CD4-positive, alpha-beta T cell treated with Interleukin-12 subunit alpha and Interleukin-12 subunit beta, for 1 hour (primary cell): ENCODE measurements at places on chromosomes 3 and 15.

DNA sequence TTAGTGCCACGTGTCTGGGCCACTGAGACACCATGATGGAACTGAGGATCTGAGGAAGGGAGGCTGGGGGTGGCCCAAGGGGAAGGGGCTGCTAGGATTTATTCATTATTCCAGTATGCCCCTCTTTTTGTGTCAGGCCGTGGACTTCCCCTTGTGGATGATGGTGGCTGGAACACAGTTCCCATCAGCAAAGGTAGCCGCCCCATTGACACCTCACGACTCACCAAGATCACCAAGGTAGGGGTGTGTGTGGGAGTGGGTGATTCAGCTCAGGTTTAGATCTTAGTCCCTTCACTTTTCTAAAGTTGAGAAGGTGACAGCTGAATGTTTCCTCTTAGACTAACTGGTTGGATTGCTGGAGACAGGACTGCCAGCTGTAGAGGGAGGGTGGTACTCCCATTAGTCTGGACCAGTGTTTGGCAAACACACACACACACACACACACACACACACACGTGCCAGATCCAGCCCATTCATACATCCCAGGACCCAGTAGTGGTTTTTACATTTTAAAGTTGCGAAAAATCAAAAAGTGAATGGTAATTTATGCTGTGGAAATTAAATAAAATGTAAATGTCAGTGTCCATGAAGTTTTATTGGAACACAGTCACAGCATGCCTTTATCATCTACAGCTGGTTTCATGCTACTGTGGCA is 11.4 kb downstream of the EIF4G1 start:
- DNase-seq = no peak

GRCh38 chr3:23726811-23727548 is 78.8 kb upstream of the UBE2E1 start:
- no peak for DNase-seq

DNA sequence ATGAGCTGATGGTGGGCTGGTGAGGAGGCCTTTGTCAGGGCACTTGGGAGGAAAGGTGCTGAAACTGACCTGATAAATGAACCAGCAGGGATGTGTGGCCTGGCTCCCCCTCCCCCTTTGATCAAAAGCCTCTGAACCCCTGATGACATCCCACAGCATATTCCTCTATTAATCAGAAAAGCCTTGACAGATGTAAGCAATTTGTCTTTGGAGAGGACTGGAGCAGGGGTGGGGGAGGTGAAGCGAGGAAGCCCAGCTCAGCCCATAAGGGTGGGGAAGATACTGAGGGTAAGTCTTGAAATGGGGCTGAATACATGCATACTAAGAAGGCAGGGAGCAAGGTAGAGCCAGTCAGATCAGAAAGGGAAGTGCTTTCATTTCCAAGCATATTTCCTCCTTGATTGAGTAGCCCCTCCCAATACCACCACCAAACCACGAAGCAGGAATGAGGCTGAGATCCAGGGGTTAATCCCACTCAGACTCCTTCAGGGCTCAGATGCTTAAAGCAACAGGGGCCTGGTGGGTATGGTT is 34.7 kb upstream of the MRPS22 start:
- DNase-seq = no peak

DNA sequence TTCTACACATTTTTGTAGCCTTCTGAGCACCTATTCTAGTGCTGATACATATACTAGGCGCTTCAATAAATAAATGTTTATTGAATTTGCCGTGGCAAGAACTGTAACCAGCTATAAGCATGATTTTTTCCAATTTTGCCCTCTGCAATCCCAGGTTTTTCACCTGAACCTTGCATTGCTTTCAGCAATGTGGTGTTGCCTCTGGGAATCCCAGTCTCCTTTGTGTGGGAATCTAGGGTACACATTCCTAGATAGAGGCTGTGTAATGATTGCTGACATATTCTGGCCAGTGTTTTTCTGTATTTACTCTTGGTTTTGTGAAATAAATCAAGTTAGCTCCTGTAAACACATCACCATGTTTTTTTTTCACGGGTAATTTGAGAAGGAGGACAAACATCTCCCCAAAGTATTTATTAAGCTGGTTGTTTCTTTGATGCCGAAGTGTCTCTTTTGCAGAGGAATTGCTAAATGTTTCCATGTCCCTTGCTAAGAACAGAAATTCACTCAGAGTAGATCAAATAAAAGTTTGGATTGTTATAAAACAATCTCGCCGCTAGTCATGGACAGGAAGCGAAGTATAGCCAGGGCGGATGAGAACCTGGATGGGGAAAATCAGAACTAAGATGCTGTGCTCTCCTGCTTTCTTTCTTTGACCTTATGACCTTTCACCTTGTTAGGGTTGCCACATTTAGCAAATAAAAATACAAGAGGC is 1.2 kb downstream of the CFAP91 start:
- DNase-seq = no peak

DNA sequence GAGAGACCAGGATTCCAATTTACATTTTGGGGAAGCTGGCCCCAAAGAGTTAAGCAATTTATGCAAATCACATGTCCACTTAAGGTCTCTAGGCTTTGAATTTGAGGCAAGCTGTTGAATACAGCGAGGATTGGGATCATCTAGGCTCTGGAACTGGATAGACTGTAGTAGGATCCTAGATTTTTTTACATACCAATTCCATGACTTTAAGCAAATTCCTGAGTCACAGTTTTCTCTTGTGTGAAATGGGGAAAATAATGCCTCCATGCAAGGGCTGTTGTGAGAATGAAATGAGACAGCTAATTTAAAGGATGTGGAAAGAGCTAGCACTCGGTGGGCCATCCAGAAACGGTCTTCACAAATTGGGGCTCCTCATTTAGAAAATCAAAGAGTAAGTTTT is 103.4 kb downstream of the MINAR1 start:
- DNase-seq = no peak

DNA sequence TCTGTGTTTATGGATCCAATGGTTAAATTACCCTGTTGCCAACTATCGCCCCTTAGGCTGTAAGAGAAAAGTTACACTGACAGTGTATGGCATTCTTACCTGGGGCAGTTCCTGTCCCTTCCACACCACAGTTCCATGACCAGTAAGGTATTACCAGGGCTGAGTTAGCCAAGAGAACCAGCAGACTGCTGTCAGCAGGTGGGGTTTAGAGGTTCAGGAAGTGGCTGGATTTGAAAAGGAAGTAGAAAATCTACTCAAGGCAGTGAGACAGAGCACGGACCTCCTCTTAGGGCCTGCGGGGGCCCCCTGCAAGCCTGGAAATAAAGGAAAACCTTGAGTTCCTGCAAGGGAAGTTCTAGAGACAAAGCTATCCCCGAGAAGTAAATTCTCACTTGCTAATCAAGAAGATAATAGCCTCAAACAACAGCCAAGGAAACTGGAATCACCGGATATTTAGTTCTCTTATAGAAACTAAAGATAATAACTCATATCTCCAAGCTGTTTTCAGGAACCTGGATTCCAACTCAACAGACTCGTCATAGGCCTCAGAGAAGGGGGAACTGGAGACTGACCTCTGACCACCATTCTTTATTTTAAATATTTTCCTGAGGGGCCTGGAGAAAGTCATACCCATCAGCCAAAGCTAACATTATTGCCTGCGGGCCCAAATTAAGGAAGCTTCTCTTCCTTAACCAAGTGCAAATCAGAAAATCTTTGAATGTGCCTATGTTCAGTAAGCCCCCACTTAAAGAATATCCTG is 161.7 kb downstream of the ANXA2 start:
- DNase-seq = no peak

- DNase-seq = no peak
Measured at GRCh38 chr15:79640206-79640605, 208.1 kb downstream of the MINAR1 start.
